ENCODE measurements at places on chromosomes 2 and 18. TPM values are rescaled to one million over a fixed set of nuclear protein-coding genes. Genes with fewer than 3 reads are reported as not detected.
A peak's percentile ranks its signal among the peaks of the same experiment; 100 is the strongest.

DNA sequence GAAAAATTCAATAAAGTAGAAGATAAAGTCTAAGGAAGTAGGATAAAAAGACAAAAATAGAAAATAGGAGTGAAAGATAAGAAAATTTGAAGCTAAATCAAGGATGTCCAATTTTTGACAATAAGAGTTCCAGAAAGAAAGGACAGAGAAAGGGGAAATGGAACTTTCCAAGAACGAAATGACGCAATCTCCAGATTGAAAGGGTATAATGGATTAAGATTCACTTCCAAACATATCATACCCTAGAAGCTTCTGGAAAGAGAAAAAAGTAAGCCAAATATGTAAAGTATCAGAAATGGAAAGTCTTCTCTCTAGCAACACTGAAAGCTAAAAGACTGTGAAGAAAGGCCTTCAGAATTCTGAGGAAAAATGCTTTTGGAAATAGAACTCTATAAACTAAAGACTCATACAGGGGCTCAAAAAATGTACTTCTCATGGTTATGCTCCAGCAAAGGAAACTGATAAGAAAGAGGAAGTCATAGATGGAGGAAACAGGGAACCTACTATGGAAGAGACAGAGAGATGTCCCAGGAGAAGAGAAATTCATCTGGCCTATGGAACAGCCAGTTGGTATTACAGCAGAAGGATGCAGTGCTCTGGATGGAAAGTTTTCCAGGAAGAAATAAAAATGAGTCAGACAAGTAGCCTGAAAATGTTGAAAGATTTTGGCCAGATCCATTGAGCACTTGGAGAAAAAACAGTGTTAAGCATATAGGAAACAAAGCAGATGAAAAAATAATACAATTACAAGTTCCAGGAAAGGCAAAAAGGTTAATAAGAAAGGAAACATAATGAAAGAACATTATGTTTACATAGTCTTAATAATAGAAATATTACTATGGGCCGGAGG is 20.1 kb downstream of the CASP8 start:
- no peaks in the 10 kb centered on the region for H3K27me3 ChIP-seq
- no peak overlapping the region for H3K4me3 ChIP-seq
- no peak for DNase-seq
- peak overlapping the region; percentile 15 for H3K27ac ChIP-seq
- H3K4me1 ChIP-seq: no peaks in the 10 kb centered on the region

DNA sequence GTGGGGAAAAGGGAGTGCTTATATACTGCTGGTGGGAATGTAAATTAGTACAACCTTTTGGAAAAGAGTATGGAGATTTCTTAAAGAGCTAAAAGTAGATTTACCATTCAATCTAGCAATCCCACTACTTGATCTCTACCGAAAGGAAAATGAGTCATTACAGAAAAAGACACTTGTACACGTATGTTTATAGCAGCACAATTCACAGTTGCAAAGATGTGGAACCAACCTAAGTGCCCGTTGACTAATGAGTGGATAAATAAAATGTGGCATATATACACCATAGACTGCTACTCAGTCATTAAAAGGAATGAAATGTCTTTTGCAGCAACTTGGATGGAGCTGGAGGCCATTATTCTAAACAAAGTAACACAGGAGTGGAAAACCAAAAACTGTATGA is 29.5 kb downstream of the FLACC1 start:
- H3K36me3 ChIP-seq: no peaks in the 10 kb centered on the region
- no peak overlapping the region for H3K27ac ChIP-seq
- no peaks in the 10 kb centered on the region for H3K27me3 ChIP-seq
- no peaks in the 10 kb centered on the region for H3K4me1 ChIP-seq
- no peak overlapping the region for H3K4me3 ChIP-seq

PLA2R1 gene
- total RNA-seq: 9.3 TPM

AQP12B gene
- total RNA-seq: not detected

ZNF521 gene
- total RNA-seq: 41.6 TPM

GRCh38 chr18:63992751-63993150 is 22.9 kb downstream of the SERPINB8 start:
- no peaks in the 10 kb centered on the region for H3K27me3 ChIP-seq
- no peak overlapping the region for H3K4me3 ChIP-seq
- no peak for DNase-seq
- no peak overlapping the region for H3K27ac ChIP-seq

GRCh38 chr2:183284606-183285005 is 160.4 kb downstream of the NUP35 start:
- no peaks in the 10 kb centered on the region for H3K27me3 ChIP-seq
- H3K4me1 ChIP-seq: no peaks in the 10 kb centered on the region
- no peaks in the 10 kb centered on the region for H3K36me3 ChIP-seq
- no peak overlapping the region for H3K27ac ChIP-seq

DNA sequence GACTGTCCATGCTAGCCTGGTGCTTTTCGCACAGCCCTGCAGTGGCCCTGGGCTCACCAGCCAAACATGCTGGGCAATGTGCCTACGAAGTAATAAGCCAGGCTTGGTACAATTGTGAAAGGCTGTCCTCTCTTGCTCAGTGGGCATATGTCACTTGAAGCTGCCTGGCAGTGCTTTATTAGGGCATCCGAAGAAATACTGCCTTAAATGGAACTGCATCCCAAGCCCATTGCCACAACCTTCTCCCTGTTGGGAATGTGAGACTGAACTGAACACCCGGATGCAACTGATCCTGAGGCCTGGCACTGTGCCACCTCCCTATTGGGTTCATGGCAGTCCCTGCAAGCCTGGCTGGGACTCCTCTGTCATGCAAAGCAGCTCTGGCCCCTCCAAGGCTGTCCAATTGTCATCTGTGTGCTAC is 15.9 kb downstream of the CAPG start:
- peak overlapping the region; percentile 40 for H3K27ac ChIP-seq
- DNase-seq: no peak
- peaks cover 45% of the 10 kb centered on the region for H3K36me3 ChIP-seq
- no peak overlapping the region for H3K4me3 ChIP-seq
- peaks cover 3% of the 10 kb centered on the region for H3K4me1 ChIP-seq
- no peaks in the 10 kb centered on the region for H3K27me3 ChIP-seq

ACMSD gene
- total RNA-seq: not detected

- H3K27me3 ChIP-seq: no peaks in the 10 kb centered on the region
- no peak overlapping the region for H3K27ac ChIP-seq
- H3K4me3 ChIP-seq: no peak overlapping the region
- H3K4me1 ChIP-seq: no peaks in the 10 kb centered on the region
Observed at GRCh38 chr18:45116116-45116515, 435.4 kb downstream of the SETBP1 start.

DNA sequence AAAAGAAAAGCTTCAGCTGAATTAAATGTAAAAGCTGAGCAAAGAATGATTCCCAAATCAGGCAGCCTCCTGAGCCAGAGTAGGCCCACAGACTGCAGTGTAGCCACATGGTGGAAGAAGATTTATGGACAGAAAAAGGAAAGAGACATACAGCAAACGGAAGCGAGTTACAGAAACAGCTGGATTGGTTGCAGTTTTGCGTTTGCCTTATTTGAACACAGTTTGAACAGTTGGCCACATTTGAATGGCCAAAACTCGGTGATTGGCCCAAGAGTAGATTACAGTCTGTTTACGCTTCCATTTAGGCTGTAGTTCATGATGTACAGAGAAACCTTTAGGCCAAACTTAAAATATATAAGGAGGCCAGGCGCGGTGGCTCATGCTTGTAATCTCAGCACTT is 35.1 kb downstream of the SH2D6 start:
- DNase-seq: no peak
- no peaks in the 10 kb centered on the region for H3K27me3 ChIP-seq
- H3K4me1 ChIP-seq: no peaks in the 10 kb centered on the region
- H3K4me3 ChIP-seq: no peak overlapping the region

VWA3B gene
- total RNA-seq: not detected

DNA sequence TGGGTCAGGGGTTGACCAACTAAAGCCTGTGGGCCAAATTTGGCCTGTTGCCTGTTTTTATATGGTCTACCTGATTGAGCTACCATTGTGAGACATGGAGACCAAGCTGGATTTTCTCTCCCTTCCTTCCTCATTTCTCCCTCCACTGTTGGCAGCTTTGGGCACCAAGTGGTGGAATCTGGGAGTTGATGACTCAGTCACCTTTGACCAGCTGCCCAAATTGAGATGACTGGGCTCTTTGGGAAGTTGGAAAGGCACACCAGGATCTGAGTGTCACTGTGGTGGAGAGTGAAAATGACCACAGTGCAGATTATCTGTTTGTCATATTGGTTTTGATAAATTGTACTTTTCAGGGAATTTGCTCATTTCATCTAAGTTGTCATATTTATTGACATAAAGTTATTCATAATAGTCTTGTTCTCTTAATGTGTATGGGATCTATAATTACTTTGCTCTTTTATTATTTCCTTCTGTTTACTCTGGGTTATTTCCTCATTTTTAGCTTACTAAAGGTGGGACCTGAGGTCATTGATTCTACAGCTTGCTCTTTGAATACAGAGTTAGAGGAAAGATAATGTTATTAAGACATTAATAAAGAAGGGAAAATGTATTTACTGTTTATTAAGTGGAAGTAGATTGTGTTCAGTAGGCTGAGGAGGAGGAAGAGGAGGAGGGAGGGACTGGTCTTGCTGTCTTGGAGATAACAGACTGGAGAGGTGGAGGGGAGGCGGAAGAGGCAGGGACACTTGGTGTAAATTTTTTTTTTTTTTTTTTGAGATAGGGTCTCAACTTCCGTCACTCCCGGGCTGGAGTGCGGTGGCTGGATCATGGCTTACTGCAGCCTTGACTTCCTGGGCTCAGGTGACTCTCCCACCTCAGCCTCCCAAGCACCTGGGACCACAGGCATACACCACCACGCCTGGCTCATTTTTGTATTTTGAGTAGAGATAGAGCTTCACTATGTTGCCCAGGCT is 31.8 kb downstream of the AGFG1 start:
- H3K4me3 ChIP-seq: no peak overlapping the region
- H3K27me3 ChIP-seq: no peaks in the 10 kb centered on the region
- no peaks in the 10 kb centered on the region for H3K4me1 ChIP-seq
- no peaks in the 10 kb centered on the region for H3K36me3 ChIP-seq
- H3K27ac ChIP-seq: peak overlapping the region; percentile 49

- no peaks in the 10 kb centered on the region for H3K36me3 ChIP-seq
- peak; percentile 66 for DNase-seq
- H3K27me3 ChIP-seq: no peaks in the 10 kb centered on the region
- no peak overlapping the region for H3K27ac ChIP-seq
- no peak overlapping the region for H3K4me3 ChIP-seq
Observed at GRCh38 chr18:5420906-5421305, 122.9 kb downstream of the EPB41L3 start.

DNA sequence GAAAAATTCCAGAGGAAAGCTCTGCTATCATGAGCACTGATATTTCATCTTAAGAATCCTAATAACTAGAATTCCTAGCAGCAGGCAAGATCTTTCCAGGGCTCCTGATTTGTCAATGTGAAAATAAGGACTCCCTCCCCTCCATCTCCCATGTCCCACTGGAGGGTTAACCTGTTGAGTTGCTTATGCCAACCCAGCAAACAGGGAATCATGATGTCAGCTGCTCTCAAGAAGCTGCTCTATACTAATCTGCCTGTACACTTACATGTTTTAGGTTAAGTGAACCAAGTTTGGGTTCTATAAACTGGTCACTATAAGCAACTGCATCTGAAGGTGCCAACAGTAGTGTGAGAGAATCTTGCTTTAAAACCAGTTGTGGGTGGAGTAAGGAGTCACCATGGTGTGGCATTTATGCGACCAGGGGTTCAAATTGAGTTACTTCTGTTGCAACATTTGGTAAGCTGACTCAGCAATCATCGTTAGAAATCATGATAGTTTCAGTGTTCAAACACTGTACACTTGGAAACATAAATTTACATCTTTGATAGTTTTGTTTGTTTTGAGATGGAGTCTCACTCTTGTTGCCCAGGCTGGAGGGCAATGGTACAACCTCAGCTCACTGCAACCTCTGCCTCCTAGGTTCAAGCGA is 53.4 kb downstream of the STK25 start:
- H3K36me3 ChIP-seq: no peaks in the 10 kb centered on the region
- no peaks in the 10 kb centered on the region for H3K27me3 ChIP-seq
- H3K27ac ChIP-seq: no peak overlapping the region
- H3K4me1 ChIP-seq: no peaks in the 10 kb centered on the region

GRCh38 chr18:70553245-70553935 is 264.5 kb downstream of the SOCS6 start:
- H3K4me3 ChIP-seq: no peak overlapping the region
- H3K36me3 ChIP-seq: no peaks in the 10 kb centered on the region
- H3K4me1 ChIP-seq: no peaks in the 10 kb centered on the region
- DNase-seq: no peak
- no peaks in the 10 kb centered on the region for H3K27me3 ChIP-seq

SCYGR4 gene
- not detected for total RNA-seq

All from ascending aorta (tissue), 2 donors.